ENCODE measurements at places on chromosomes 7 and 10.

DNA sequence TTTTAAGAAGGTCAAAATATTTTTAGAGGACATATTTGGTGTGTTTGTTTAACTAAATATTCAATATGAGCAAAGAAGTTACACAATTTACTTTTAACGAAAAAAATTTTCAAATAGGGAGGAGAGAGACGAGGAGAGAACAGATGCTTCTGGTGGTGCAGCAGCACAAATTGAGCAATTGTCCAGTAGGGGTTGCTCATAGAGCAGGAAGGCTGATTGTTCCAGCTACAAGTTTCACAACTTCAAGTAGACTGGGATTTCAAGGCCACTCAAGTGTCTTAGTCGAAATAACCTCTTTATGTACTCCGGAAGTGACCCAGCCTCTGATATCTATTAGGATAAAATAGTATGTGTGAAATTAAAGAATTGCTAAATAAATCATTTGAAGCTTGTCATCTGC is 197.9 kb downstream of the HDAC9 start:
- no peak for DNase-seq

- DNase-seq = no peak
Measured at GRCh38 chr7:122415510-122415909, 111.0 kb upstream of the FEZF1 start.

- DNase-seq = peak; percentile 66
Measured at GRCh38 chr10:97072851-97073665, 112.7 kb downstream of the SLIT1 start.

DNA sequence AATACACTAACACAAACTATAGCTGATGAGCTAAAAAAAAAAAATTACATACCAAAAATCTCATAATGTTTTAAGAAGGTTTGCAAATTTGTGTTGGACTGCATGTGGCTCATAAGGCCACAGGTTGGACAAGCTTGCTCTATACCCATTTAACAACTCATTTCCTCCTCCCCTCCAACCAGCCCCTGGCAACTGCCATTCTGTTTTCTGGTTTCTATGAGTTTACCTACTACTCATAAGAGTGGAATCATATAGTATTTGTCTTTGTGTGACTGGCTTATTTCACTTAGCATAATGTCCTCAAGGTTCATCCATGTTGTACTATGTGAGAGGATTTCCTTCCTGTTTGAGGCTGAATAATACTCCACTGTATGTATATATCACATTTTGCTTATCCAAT is 100.4 kb upstream of the ARHGAP21 start:
- no peak for DNase-seq

DNA sequence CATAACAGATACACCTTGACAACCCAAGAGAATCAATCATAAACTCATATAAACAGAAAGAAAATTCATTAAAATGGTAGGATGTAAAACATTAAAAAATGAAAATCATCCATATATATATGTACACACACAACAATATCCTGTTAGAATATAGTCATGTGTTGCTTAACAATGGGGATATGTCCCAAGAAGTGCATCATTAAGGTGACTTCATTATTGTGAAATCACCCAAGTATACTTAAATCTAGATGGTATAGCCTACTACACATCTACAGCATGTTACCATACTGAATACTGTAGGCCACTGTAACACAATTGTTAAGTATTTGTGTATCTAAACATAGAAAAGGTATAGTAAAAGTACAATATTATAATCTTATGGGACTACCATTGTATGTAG is 115.8 kb upstream of the TMEM168 start:
- no peak for DNase-seq

DNA sequence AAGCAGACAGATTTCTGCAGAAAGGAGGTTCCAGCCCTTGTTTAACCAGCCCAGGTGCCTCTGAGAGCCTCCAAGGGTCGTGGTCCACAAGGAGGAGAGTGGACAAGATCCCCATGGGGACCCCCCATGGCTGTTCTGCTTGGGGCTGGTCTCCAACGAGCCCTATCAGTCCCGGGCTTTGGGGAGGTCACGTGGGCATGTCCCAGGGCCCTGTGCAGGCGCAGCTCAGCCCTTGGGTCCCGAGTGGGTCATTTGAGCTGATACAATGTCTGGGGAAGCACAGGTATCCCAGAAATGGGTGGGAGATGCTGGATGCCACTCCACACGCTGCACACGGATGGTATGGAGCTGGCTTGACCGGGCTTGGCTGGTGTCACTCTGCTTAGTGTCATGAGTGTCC is 57.8 kb downstream of the NPTX2 start:
- DNase-seq = no peak

Measured in erythroblast (primary cell).